ENCODE measurements at places on chromosomes 2 and 18.

DNA sequence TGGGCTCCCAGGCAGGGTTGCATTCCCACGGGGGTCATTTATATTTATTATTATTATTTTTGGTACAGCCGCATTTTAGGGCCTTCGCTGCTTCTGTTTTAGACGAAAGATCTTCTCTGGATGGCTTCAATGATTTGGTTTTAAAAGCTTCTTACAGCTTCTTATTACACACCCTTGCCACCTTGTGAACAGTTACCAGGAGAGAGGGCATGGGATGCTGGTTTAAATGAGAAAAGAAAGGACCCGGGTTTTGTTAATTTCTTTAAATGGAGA lies 1.7 kb downstream of the SH3RF3 start:
- DNase-seq: no peak

DNA sequence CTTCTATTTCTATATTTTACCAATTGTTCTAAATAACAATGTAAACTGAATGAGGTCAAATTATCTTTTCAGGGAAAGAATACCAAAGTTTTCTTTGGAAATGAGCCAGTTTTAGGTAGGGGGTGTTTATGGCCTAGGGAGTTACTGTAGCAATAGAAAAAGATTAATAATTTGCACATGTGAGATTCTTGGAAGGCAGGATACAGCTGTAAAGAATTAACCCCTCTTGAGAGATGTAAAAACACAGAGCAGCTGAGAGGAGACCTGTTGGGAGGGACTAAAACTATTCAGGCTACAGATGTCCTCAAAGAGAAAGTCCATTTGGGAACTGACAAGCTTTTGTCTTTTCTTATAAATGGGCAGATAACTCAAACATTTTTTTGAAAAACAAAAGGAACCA lies 182.2 kb downstream of the FIGN start:
- no peak for DNase-seq

DNA sequence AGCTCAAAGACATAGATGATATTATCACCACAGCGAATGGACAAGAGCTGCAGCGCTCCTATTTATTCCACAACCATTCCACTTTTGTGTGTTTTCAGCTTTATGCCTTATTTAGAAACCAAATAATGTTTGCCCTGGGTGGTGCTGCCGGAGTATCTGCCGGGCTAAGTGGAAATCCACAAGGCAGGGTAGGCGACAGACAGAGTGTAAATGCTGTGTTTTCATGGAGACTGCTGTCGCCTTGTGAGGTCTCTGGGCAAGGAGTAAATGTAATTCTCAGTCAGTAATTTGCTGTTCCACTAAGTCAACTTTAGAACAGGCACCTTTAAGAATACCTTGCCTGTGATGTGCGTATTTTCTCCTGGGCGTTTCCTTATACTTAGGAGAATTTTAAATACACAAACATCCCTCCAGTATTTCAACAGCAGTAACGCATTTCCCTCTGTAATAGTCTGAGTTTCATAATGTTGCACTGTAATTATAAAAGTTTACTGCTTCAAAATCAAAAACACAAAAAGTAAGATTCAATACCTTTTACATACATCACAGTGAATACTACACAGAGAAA lies 60.9 kb downstream of the COBLL1 start:
- DNase-seq: no peak

DNA sequence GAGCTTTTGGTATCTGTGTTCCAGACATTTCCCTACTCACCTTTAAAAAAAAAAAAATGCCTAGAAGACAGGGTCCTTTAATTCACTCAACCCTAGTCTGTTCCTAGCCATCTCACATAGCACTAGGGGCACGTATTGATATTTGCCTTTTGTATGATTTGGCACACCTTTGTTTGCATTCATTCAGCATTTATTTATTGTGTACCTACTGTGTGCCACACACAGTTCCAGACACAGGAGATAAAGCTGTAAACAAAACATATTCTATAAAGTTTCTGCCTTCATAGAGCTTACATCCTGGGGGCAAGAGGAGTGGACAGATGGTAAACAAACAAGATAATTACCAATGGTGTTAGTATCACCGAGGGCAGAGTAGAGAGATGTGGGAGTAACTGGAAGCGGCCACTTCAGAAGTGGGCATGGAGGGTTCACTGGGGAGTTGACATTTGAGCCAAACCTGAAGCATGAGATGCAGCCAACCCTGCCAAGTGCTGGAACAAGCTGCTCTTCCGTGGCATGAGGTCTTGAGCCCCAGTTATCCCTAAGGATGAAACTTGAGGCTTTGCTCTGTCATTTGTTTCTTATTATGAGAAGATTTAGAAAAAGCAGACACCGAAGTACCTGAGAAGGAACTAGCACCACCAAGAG lies 18.2 kb downstream of the MAPRE2 start:
- DNase-seq: no peak

DNA sequence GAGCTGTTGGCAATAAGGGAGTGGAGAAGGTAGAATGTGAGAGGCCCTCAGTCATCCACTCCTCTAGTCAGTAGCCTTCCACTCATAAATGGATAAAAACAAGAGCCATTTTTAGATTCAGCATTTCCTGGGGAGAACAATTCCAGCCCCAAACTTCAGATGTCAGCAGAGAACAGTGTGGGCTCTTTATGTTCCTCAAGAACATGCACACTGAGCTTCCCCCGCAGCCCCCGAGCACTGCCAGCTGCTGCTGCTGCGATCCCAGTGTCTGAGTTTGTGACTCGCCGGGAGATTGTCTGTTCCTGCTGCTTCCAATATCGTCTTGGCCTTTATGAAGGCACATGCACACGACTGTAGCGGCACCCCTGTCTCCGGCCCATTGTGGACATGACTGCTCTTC lies 143.7 kb upstream of the CTNNA2 start:
- no peak for DNase-seq

- DNase-seq: peak; percentile 17
Measured at GRCh38 chr2:238157506-238158017, 1.2 kb upstream of the ERFE start.

DNA sequence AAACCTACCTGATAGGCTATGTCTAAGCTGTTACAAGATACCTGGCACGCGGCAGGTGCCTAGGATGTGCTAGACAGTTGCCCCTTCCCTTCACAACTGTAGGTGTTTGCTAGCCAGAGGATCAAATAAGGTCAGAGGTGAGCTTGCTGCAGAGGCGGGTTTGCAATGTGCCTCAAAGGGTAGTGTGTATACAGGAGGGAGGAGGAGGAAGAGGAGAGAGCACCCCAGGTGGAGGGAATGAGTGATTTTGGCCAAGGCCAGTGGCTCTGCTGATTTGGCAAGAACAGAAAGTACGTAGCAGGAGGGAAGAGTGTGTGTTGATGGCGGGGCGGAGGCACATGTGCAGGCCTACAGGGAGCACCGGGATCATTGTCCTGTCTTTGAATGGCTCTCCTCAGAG lies 236.5 kb downstream of the HAUS1 start:
- DNase-seq: no peak

GRCh38 chr2:226064932-226065570 lies 665.5 kb downstream of the NYAP2 start:
- DNase-seq: peak; percentile 33

DNA sequence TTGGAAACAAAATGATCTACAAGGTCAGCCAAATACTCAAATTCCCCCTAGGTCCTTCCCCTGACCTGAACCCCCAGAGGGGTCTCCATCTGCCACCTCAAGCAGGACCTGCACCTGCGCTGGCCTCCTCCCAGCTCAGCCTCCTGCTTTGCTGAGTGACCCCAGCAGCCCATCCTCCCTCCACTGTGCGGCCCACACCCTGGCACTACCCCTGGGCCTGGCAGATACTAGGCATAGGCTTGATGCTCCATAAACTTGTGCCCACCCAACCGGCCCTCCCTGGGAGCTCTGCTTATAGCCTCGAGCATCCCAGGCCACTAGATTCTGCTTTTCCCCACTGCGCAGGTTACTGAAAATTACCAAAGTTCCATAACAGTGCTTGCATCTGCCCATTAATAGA lies 156.2 kb downstream of the HDAC4 start:
- no peak for DNase-seq

DNA sequence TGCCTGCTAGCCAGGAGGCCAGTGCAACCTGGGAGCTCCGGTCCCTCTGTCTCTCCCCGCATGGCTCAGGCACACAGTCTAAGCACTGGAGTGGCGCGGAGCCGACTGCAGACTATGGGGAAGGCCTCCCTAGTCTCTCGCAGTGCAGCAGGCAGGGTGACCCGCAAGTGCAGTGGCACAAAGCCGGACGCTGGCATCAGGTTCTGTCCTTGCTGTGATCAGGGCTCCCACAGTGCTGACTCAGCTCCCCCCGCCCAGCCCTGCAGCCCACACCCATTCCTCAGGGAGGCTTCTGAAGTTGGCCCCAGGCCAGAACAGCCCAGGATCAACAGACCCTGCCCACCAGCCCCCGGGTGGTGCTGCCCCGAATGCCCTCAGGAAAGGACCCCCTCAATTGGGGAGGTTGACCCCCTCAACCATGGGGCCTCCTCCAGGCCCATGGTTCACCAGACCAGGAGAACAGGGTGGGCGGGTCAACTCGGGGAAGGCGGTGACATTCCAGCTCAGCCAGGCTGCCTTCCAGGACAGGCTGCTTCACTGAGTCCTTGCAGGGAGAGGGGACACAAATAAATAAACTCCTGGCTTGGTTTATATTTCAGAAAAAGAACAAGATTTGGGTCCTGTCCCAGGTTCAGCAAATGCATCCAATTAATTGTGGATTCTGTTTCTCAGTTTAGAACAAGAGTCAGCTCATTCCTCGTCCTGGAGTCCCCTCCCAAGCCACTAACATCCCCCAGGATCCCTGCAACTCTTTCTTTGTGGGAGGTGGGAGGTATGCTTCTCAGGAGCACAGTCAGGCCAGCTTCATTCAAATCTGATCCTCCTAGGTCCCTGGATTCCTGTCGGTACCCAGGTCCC lies 12.2 kb downstream of the BIN1 start:
- peak; percentile 86 for DNase-seq

GRCh38 chr2:189022053-189022481 lies 47.9 kb downstream of the COL3A1 start:
- DNase-seq: peak; percentile 62

All from right hindlimb (tissue), 1 donor.